Natural killer cell (primary cell): ENCODE measurements at places on chromosomes 12 and 14. TPM values are rescaled to one million over a fixed set of nuclear protein-coding genes. Genes with fewer than 3 reads are reported as not detected.

The NUBPL gene
- total RNA-seq, result 8.5 TPM

GRCh38 chr14:54317391-54317790 is 79.4 kb upstream of the CDKN3 start:
- DNase-seq, result no peak

DNA sequence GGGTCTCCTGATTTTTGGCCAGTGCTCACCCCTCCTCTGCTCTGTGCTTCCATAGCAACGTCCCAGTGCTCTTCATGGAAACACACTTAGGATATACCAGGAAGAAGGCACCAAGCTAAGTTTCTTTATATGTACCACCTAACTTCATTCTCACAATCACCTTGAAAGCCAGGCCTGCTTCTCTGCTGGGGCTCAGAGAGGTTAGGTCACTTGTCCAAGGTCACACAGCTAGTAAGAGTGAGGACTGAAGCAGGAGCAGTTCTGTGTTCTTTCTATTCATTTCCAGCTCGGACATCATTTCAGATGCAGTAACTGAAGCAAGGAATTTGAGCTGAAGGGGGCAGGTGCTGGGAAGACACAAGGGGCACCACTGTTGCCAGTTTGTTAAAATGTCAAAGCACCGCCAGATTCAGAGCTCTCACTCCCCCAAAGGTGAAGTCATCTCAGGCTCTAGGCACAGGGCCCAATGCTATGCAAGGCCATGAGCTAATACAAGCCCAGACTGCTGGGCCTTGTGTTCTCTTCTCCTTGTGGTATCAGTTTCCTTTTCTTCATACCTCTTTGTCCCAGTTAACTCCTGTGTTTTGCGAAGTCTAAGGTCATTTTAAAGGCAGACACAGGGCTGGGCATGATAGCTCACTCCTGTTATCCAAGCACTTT is 19.7 kb upstream of the YY1 start:
- DNase-seq, result no peak

- no peak for DNase-seq
Measured at GRCh38 chr14:100944052-100944451, 40.5 kb upstream of the RTL1 start.

GRCh38 chr12:11798006-11798708 is 148.7 kb downstream of the ETV6 start:
- no peak for DNase-seq

DNA sequence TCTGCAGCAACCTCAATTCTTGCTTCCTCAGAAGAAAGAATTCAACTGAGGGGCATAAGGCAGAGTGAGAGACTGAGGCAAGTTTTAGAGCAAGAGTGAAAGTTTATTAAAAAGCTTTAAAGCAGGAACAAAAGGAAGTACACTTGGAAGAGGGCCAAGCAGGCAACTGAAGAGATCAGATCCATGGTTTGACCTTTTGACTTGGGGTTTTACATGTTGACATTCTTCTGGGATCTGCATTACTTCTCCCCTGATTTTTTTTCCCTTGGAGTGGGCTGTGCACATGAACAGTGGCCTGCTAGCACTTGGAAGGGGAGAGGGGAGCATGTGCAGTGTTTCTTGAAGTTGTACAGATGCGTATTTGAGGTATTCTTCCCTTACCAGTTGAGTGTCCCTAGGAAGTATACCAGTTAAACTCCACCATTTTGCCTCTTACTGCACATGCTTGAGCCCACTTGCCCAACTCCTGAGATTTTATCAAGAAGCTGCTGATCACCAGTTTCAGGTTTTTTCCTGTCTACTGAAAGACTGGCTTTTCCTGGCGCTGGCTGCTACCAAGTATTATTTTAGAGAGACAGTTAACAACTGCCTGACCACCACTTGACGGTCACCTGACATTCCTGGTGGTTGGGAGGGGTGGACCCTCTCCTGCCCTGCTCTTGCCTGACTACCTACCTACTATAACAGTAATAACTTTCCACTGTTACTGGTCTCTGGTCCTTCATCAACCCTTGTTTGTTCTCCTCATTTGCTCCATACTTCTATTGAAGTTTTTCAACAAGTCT is 26.0 kb upstream of the TMTC2 start:
- no peak for DNase-seq

- DNase-seq, result no peak
Measured at GRCh38 chr12:12599750-12600643, 11.7 kb upstream of the CREBL2 start.

The KIF5A gene
- total RNA-seq, result 0.40 TPM

The OR6C74 gene
- not detected for total RNA-seq

GRCh38 chr14:96011131-96011530 is 28.0 kb upstream of the C14orf132 start:
- DNase-seq, result no peak

DNA sequence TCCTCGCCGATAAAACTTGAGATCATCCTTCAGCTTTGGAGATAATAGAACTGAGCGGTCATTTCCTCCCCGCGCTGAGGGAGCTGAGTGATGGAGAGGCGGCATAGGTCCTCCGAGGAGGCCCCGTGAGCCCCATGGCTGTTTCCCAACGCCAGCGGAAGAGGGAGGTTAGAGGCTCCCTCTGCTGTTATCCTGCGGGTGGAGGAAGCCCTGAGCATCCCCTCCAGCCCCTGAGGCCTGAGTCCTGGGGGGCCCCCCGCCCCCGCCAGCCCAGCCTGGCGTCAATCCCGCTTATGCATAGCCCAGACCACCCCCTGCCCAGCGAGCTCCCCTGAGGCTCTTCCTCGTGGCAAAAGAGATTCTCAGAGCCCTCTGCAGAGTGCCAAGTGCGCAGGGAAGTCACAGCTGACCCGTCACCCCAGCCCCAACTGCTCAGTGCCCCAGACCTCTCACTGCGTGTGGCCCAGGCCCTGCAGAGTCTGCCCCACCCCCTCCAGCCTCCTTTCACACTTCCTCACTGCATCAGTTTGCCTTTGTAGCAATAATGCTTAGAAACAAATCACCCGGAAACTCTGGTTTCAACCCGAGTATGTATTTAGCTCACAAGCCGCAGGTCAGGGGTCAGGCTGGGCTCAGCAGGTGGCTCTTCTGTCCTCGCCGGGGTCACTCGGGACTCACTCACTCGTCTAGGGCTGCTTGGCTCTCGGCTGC is 44.7 kb upstream of the GALNT9 start:
- no peak for DNase-seq

- peak; percentile 73 for DNase-seq
Measured at GRCh38 chr12:123075646-123076171, 75.2 kb downstream of the PITPNM2 start.

GRCh38 chr12:83801972-83802371 is 1110.6 kb downstream of the SLC6A15 start:
- no peak for DNase-seq

DNA sequence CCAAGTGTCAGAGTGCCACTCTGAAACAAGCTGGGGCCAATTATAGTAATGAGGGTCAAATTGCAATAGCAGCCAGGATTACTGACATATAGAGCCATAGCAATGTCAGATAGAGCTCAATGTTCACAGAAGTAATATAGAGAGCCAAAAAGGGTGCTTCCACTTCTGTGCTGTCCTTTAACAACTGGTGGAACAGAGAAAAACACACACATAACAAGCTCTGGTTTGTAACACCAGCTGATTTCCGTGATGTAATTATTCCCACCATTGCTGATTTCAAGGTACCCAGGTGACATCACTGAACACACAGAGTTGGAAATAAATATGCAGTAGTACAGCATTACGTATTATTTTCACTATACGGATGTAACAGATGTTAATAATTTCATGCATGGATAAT is 3.0 kb upstream of the CLEC2B start:
- DNase-seq, result no peak
